ENCODE measurements at places on chromosomes 3 and 15. TPM values are rescaled to one million over a fixed set of nuclear protein-coding genes. Genes with fewer than 3 reads are reported as not detected.

DNA sequence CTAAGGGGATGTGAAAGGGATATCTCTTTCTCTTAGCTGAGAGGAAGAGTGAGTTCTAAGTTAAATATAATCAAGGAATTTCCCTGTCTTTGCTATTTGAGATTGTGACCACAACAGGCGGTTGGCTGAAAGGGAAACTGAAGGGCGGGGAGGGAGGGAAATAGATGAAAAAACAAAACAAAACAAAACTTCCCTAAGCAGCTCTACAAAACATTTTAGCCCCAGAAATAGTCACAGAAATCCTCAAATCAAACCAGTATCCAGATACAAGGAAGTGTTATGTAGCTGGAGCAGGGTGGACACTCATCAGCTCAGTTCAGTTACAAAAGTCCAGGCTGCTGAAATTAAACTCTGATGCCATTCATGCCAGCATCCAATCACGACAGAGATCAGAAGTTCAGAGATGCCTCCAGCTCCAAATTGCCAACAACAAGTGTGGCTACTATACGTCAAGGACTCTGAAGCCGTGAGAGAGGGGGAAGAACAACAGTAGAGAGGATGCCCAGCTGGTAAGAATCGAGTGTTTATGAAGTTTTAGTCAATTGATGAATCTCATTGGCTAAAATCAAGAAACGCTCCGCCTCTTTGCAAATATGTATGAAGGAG, 319 bp upstream of the TP63 start:
- DNase-seq = no peak

- DNase-seq = no peak
Measured at GRCh38 chr15:70522323-70522966, 240.9 kb downstream of the UACA start.

The SPTBN5 gene
- 19.0 TPM for total RNA-seq

GRCh38 chr3:30470496-30470895, 135.9 kb upstream of the TGFBR2 start:
- no peak for DNase-seq

The CHMP2B gene
- 22.0 TPM for total RNA-seq

DNA sequence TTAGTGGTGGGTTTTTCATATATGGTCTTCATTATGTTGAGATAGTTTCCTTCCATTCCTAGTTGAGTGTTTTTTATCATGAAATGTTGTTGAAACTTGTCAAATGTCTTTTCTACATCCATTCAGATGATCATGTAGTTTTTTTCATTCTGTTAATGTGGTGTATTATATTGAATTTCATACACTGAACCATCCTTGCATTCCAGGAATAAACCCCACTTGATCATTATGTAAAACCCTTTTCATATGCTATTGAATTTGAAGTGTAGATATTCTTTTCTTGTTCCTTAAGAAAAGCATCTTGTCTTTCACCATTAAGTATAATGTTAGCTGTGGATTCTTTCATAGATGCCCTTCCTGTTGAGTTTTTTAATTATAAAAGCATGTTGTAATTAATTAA, 42.9 kb downstream of the PIAS1 start:
- no peak for DNase-seq

The TAGLN3 gene
- not detected for total RNA-seq

DNA sequence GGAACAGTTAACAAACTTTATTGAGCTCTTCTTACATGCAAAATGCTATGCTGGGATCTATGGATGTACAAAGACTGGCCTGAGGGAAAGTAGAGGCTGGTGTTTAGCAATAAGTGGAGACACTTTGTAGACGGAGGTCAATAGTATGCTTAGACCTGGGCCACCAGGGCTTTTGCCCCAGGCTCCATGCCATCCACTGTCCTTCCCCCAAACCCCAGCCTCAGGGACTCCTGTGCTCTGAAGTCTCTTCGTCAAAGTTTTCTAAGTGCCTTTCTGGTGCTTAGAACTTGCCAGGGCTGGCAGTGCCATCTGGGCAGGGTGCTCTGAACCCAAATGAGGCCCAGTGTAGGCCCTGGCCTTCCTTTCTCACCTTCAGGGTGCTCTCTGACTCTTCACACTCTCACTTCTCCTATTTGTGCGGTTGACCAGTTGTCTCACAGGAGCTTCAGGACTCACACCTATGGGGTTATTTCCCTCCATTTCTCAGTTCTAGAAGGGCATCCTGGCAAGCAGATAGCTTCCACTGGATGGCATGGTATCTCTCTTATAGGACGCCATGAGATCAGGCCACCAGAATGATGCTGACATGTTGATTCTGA, 21.8 kb upstream of the KCNAB1 start:
- DNase-seq = no peak

- no peak for DNase-seq
Measured at GRCh38 chr15:70451821-70452653, 311.3 kb downstream of the UACA start.

The IL17RC gene
- 16.7 TPM for total RNA-seq

GRCh38 chr3:53844262-53845102, 1.7 kb downstream of the CHDH start:
- DNase-seq = no peak

DNA sequence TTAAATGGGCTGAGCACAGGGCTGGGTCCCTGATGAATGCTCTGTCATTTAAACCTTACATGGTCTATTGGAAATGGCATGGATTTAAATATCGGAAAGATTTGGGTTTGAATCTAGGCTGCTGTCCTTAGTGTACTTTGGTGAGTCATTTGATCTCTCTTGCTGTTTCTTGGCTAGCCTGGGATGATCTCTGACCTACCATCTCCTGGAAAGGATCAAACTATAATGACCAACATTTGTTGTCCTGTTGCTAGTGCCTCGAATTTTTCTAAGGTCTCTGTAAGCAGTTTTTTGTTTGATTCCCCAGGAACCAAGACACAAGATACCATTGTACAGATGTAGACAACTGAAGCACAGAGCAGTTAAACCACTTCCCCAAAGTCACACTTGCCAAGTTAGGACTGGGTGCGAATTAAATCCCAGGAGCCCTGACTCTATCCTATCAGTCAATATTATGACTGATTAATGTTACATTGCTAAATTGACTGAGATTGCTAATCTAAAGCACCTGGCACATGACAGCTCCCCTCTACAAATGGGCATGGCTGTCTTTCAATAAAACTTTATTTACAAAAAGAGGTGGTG, 244.9 kb upstream of the MCTP2 start:
- DNase-seq = no peak

The SLC51A gene
- total RNA-seq = not detected

DNA sequence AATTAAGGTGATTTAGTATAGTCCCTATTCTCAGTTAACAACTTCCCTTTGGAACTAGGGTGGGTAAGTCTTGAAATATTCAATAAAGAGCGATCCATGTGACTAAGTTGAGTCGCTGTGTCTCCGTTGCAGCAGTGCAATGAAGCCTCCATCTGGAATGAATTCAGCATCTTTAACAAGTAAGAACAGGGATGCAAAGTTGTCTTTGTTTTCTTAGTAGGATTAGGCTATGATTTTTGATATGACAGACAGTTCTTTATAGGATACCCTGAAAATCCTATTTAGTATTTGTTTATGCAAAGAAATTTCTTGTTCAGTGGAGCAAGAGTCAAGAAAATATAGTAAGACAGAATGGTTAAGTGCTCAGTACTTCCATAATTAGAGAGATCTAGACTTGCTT, 52.7 kb downstream of the RBMS3 start:
- no peak for DNase-seq
